ENCODE measurements at places on chromosomes 1 and 21.

DNA sequence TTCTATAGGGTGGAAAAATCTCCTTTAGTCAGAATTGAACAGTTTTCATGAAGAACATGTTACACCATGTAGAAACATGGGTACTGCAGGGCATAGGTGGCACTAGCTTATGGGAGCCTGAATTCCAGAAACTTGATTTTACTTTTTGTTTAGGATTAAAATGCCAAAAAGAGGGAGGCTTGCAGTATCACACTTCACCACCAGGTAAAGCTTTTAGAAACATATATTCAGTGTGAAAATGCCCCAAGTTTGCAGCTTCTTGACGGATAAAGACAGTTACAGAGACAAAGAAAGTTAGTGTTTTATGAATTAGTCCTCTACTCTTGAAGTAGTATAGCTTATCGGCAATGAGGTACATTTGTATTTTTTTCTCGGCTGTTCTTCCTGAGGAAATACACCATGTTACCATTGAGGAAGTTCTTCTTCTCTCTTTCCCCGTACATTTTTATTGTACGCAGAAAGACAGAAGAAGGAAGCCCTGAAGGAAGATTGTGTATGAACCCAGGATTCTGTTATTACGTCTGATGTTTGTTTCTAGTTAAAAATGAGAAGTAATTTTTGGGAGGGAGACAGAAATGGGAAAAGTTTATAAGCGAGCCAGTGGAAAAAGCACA, 66.1 kb downstream of the PBX1 start:
- no peak for DNase-seq

GRCh38 chr1:109425391-109426280, 612 bp downstream of the PSMA5 start:
- peak; percentile 59 for DNase-seq

- no peak for DNase-seq
These were observed 37.2 kb downstream of the MRAP start for GRCh38 chr21:32335601-32336575.

GRCh38 chr1:86515597-86515996, 31.3 kb upstream of the CLCA4 start:
- peak; percentile 50 for DNase-seq

DNA sequence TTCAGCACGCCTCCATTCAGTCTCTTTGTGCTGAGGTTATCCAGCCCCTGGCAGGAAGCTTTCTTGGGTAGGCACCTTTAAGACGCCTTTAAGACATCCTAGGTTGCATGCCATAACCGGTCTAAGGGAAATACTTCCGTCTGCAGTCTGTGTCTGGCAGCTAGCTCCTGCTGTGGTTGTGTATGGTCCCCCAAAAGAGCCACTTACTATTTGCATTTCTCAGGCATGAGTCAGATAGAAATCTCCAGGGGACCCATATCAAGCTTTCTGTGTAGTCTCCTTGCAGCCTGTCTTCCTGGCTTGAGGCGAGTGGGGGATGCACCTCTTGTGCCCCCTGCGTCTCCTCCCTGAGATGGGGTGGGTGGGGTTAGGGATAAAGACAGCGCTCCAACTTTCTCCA, 10.0 kb upstream of the RYR2 start:
- DNase-seq: no peak

GRCh38 chr1:93207211-93207610, 26.7 kb downstream of the CCDC18 start:
- no peak for DNase-seq

GRCh38 chr1:164561007-164561406, 2.0 kb downstream of the PBX1 start:
- no peak for DNase-seq

GRCh38 chr1:168407832-168408538, 127.3 kb downstream of the TBX19 start:
- DNase-seq: no peak

- DNase-seq: no peak
These were observed 57.6 kb upstream of the GNG12 start for GRCh38 chr1:67890857-67891256.

- peak; percentile 14 for DNase-seq
These were observed 52.1 kb downstream of the OBSCN start for GRCh38 chr1:228259951-228260350.

DNA sequence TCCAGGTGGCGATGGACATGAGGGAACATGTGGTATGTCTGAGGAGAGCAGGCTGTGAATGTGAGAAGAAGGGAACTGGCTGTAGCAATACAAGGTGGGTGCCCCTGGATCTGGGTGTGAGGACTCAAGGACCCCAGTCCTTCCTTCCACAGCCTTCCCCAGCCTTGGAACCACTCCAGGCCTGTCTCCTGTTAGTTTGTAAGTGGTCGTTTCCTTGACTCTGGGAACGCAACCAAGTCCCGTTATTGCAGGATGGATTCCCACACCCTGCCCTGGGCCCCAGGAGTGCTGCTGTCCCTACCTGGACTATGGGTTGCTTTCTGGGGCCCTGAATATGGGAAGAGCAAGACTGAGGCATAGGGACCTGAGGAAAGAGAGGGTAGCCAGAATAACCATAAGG, 47.2 kb upstream of the VANGL1 start:
- DNase-seq: no peak

GRCh38 chr1:202349206-202349928, 868 bp downstream of the PPP1R12B start:
- peak; percentile 43 for DNase-seq

DNA sequence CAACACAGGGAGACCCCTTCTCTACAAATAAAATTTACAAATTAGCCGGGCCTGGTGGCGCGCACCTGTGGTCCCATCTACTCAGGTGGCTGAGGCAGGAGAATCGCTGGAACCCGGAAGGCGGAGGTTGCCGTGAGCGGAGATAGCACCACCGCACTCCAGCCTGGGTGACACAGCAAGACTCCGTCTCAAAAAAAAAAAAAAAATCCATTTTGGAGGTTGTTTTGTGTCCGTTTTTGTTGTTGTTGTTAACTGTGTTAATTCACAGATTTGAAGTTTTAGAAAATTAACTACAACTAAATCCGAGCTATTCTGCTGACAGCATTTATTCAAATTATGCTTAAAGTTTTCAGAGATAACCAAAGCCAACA, 618 bp downstream of the CLCC1 start:
- DNase-seq: peak; percentile 12

DNA sequence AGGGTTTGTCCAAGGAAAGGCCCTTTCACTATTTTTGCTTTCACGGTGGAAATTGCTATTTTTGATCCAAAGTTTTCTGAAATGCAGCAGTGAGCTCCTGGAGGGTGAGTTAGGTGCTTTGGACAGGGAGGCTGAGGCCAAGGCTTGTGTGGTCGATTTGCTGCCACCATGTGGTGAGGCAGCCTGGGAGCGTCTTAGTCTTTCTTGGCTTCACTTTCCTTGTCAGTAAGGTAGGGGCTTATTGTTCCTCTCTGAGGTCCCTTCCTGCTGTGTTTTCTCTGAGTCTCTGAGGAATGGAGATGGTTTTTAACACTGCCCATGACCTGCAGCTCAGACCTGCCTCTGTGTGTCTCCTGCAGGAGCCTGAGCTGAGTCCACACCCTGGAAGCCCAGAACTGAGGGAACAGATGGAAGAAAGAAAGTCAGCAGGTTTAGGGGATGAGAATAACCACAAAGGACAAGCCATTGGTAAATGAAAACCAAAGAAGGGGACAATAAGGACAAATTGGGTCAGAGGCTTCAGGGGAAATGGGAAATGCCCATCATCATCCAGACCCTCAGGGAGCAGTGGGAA, 20.1 kb upstream of the S100A10 start:
- DNase-seq: no peak

GRCh38 chr1:155133799-155134281, 1.8 kb upstream of the SLC50A1 start:
- DNase-seq: peak; percentile 54

GRCh38 chr1:82162486-82163420, 362.0 kb downstream of the ADGRL2 start:
- DNase-seq: no peak

- DNase-seq: no peak
These were observed 71.2 kb upstream of the ZC3H12A start for GRCh38 chr1:37403166-37403565.

DNA sequence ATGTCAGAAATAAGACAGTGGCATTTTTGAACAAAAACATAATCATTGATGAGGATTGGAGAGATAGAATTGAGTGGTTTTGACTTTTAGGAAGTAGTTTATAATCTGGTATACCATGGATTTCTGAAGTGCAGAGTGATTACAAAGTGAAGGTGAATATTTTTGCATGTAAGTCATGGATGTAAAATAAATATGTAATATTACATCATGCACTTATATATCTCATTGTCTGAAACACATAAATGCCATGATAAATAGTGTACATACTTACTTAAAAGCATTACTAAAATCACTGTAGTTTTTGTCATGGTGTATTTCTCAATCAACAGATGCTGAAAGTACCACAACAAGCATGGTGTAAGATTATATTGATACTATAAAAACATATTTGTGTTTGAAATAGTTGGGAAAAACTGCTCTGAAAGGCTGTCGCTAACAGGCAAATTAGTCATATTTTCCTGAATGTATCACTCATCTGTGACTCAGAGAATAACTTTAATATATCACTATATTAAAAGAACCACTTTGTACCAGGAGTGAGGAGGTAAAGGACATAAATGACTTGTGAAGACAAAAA, 24.8 kb upstream of the RGS18 start:
- DNase-seq: no peak

DNA sequence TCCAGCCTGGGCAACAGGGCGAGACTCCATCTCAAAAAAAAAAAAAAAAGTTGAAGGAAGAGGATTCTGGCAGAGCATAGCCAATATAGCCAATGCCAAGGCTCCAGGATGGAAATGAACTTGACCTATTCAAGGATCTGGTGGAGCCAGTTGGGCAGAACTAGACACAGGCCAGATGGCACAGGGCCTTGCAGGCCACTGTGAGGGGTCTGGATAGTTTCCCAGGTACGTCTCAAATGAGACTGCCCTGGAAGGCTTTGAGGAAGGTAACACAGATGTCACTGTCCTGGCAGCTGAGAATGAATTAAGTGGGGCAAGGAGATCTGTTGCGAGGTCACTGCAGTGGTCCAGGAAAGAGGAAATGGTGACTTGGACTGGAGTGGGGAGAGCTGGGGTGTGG, 12.0 kb upstream of the ARHGEF19 start:
- no peak for DNase-seq

DNA sequence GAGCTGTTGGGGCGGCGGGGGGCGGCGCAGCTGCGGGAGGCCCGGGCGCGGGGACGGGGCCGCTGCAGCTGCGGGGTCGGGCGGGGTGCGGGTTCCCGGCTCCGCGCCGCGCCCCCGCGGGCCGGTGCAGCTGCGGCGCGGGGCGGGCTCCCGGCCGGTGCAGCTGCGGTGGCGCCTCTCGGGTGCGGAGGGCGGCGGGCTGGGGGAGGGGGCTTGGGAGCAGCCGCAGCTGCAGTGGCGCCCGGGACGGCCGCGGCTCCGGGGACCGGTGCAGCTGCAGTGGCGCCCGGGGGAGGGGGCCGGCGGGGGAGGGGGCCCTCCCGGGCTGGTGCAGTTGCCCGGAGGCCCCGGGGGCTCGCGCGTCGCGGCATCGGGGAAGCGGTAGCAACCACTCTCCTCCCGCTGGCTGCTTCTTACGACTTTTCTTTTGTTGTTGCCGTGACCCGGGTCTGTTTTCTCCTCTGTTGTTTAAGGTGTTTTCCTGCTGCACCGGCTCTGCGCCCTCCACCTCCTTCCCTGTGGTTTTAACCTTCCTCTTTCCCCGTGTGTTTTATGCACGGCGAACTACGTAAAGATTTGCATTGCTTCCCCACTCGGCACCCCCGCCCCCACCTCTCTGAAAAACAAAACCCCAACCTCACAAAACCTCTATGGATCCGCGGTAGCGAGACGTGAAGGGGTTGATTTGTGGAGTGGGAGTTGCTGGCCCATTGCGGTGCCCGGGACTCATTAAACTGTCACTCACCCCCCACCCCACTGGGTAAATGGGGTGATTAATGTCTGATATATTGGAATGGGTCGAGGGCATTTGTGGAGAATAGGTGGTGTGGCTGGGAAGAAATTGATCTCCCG, 1.7 kb upstream of the ZBTB18 start:
- no peak for DNase-seq

- DNase-seq: no peak
These were observed 197.5 kb downstream of the ATG4C start for GRCh38 chr1:62981434-62981833.

- DNase-seq: peak; percentile 100
These were observed 70.2 kb downstream of the SH3GLB1 start for GRCh38 chr1:86774305-86775295.

GRCh38 chr1:162420120-162420519, 8.2 kb upstream of the SH2D1B start:
- DNase-seq: no peak

DNA sequence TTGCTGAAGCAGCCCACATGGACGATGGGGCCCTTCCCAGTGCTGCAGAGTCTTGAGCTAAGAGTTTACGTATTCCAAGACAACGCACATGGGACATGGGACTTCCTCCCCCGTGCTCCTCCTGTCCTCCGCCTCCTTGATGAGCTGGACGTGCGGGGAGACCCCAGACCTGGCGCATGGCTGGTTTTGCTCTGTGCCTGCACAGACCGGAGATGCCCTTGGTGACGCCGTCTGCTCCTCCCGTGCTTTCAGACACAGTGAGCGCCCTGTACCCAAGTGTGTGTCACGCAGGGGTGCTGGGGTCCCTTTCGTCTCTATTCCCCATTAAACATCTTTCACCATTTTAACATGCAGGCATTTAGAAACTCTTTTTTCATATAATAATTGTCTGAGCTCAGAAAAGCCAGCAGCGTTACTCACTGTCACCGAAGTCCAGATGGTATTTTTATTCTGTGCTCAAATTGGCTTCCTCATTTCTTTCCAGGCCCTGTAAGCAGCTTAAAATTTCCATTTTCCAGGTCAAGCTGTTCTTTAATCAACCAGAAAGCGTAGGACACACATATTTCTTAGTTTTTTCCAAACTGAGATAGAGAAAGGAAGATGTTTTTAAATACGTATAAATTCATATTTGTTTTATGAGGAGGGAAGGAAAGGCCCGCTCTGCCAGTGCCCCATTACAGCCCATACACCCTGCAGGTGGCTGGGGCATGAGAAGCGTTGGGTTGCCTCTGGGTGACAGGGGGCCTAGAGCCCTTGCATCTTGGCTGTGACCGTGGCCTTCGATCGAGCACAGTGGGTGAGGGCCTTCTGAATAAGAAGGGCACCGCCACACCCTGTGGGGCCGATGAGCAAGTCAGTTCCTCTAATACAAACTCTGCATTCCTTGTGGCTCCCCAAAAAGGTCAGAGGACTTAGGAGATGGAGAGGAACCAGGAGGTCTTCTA, 17.9 kb upstream of the ZBTB21 start:
- DNase-seq: no peak

DNA sequence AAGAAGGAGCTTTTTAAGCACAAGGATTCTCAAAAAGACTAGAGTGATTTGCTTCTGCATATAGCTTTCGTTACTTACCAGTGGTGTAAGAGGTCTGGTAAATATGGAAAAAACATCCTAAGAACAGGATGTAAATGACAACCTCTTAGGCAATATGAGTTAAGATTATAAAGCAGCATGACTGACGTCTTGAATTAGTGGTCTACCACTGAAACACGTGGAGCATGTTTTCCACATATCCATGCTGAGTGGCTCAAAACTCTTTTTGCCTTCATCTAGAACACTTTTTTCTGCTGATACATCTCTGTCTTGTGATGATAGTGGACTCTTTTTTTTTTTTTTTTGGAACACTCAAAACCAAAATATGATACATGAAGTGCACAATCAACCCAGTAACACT, 44.6 kb downstream of the RCAN1 start:
- DNase-seq: no peak

Measured in HepG2 (cell line).